Activated naive CD8-positive, alpha-beta T cell treated with anti-CD3 and anti-CD28 coated beads, Interleukin-2, amount 10 ng/mL, durations not matched to agents 7 days and 5 days (primary cell): ENCODE measurements at places on chromosomes 3 and 15.
A peak's percentile ranks its signal among the peaks of the same experiment; 100 is the strongest.

DNA sequence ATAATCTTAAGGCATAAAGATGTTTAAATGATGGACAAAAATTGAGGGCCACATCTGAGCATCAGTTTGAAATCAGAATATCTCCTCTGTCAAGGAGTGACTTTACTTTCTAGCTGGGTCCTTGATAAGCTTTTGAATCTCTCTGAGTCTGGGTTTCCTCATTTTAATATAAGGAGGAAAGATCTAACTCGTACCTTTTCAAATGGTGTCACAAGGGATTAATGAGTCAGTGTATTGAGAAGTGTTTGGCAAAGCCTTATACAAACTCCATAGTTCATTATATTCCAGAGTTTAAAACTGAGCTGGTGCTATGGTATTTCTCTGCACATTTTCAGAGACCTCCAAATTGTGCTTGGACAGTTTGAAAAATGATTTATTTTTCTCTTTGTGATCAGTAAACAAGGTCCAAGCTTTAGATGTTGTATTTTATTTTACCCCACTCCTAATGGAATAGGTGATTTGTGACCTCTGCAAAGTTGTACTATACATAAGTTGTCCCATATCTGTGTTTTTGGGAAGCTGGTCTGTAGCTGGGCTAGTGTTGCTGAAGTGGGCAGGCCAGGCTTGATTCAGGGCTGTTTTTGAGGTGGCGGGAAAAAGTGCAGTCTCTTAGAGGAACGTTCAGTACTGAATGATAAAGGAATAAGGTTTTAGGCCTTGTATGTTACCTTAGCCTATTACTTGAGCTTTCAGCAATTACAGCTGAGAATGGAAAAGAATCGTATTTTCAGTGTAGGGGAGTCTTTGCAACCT, 5.6 kb downstream of the FNDC3B start:
- DNase-seq: no peak

- DNase-seq: no peak
Measured at GRCh38 chr15:68203956-68204355, 1.2 kb downstream of the CALML4 start.

GRCh38 chr15:47971637-47972036, 149.2 kb upstream of the SLC24A5 start:
- no peak for DNase-seq

- DNase-seq: peak; percentile 29
Measured at GRCh38 chr15:96416934-96417759, 86.6 kb downstream of the NR2F2 start.

GRCh38 chr15:38844736-38845135, 280.1 kb upstream of the RASGRP1 start:
- no peak for DNase-seq

- no peak for DNase-seq
Measured at GRCh38 chr3:101567528-101568317, 6.1 kb downstream of the TRMT10C start.
